Stimulated activated CD8-positive, alpha-beta memory T cell treated with anti-CD3 and anti-CD28 coated beads, Interleukin-4, amount 100 ng/mL, for 1 hour (primary cell): ENCODE measurements at places on chromosomes 1 and 21.

- DNase-seq = no peak
These were observed 29.7 kb downstream of the ADARB1 start for GRCh38 chr21:45103971-45104520.

DNA sequence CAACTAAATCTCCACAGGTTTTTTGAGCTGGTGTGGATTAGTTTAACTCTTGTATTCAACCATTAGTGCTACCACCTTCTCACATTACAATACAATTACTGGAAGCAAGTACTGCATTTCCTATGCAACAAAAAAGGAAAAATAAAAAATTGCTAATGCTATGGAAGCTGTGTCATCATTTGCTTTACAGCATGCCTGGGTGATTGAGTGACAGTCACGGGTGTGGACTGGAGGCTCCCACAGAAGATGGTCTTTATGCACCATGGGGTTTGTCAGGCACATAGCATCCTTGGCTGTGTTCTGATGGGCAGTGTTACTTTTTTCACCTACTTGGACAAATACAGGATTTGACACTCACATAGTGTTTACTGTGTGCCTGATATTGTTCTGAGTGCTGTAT is 262.3 kb downstream of the TM2D1 start:
- DNase-seq = no peak

DNA sequence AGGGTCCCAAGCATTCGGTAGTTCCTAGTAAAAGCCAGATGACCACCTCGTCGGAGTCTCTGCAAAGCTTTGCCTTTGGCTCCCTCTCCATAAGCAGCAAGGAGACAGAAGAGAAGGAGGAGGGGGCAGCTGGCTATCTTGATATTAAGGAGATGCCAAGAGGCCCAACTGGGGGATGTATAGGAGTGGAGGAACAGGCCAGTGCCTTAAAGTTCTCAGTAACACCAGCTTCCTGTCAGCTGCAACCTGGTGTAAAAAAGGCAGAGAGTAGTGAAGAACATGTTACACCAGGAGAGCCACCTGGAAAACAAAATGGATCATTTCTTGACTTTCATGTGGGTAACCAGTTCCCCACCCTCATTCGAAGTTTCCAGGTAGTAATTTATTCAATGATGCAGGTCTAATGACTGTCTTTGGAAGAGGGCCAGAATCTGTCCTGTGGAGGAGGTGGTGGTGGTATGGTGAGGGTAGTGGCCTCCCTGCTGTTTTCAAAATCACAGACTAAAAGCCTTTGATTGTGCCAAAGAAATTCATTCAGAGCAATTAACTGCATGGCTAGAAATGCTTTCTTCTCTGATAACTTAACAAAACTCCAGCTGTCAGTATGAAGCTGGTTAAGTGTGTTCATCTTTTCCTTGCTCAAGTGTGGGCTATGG is 27.3 kb downstream of the TMEM200B start:
- DNase-seq = no peak

DNA sequence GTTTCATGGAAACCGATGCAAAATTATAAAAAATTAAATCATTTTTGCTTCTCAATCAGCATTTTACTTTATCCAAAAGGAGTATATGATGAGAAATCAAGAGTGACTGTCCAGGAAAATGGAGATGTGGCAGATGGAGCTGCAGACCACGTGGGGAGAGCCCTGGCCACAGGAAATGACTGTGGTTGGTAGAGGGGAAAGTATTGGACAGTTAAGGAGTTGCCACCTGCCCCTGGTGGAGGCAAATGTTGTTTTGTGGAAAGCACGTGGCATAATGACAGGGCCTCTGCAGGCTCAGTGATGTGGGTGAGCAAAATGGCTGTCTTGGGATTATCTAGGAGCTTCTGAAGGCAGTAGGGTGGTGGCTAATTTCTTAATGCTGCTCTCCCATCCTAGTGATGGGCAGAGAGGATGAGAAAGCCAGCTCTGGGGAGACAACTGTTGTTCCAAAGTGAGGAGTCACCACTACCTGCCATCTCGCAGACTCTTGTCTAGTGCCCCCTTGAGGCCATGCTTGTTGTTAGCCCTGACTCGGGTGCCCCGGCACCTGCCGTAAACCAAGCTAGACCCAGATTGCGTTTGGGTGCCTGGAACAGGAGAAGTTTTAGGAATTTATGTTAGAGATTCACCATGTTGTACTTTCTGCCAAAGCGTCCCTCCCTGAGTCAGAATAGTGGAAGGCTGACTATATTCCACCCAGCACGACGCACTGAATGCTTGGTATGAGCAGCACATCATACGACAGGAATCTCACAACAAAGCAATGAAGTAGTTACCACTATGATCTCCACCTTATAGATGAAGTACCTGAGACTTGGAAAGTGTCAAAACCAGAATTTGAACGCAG is 144.0 kb downstream of the ROR1 start:
- no peak for DNase-seq

DNA sequence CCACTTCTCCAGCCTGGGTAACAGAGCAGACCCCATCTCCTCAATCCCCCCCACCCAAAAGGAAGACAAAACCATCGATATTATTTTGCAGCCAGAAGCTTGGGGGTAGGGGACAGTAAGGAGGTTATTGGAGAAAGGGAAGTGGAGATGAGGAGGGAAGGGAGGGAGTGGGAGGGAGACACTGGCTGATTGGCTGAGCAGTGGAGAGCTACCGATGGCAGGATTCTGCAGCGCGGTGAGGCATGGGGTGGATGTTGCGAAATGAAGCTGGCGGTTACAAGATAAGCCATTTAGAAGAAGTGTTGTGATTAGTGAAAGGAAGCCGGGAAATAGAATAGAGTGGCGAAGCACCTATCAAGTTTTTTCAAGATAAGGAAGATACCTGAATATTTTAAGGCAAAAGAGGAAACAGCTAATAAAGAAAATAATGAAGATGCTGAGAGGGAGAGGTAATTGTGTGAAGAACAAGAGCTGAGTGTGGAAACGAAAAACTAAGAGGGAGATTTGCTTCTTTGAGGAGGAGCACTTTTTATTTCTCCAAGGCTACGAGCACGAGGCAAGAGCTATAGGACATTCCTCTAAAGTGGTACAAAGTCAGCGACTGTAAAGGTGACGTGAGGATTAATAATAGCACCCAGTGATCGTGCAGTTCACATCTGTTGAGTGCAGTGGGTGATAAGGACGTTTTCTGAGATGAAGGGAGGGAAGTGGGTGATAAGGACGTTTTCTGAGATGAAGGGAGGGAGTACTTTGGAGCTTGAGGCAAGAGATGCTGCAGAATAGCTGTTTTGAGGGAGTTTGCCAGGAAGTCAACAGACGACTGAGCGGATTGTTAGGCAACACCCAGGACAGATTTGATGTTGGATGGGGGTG is 103.2 kb upstream of the KIF26B start:
- no peak for DNase-seq

DNA sequence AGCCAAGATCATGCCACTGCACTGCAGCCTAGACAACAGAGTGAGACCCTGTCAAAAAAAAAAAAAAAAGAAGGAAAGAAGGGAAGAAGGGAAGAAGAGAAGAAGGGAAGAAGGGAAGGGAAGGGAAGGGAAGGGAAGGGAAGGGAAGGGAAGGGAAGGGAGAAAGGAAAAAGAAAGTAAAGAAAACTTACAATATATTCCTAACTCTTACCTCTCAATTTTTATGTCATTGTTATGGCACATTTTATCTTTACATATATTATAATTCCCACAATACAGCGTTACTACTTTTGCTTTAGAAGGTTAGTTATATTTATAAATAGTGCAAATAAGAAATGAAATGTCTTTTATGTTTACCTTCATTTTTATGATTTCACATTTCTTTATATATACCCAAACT is 358.7 kb downstream of the HHIPL2 start:
- DNase-seq = no peak

GRCh38 chr1:158329733-158330132 is 1.6 kb downstream of the CD1B start:
- no peak for DNase-seq

GRCh38 chr1:35190784-35191183 is 2.2 kb downstream of the SFPQ start:
- DNase-seq = no peak

- no peak for DNase-seq
These were observed 60.5 kb downstream of the ERI3 start for GRCh38 chr1:44294588-44295007.

DNA sequence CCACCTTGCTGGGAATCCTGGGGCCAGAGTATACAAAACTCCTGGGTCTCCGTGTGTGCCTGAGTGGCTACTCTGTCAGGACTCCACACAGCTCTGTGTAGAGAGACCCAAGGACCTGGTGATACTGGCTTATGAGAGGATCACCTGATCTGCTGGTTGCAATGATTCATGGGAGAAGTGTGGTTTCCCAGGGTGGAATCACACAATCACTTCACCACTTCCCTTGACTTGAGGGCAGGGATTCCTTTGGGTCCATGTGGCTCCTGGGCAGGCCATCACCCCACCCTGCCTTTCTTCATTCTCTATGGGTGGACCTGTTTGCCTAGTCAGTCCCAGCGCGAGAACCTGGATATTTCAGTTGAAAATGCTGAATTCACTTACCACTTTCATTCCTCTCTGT is 13.3 kb downstream of the PRSS38 start:
- DNase-seq = no peak

DNA sequence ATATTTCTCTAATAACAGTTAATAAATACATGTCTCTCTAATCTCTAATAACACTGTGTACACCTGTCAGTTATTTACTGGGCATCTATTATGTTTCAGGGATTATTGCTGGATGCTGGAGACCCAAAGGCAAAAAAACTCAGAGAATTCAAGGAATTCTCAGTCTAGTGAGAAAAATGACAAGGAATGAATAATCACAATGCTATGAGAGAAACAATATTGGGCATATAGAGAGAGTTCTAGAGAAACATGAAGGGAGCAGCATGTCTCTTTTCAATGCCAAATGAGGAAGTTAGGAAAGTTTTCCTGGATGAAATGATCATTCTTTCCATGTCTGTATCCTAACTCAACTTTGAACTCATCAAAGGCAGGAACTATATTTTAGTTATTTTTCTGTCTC is 82.8 kb downstream of the TNFSF18 start:
- DNase-seq = no peak

- DNase-seq = no peak
These were observed 422.7 kb downstream of the SIPA1L2 start for GRCh38 chr1:232207073-232207866.

DNA sequence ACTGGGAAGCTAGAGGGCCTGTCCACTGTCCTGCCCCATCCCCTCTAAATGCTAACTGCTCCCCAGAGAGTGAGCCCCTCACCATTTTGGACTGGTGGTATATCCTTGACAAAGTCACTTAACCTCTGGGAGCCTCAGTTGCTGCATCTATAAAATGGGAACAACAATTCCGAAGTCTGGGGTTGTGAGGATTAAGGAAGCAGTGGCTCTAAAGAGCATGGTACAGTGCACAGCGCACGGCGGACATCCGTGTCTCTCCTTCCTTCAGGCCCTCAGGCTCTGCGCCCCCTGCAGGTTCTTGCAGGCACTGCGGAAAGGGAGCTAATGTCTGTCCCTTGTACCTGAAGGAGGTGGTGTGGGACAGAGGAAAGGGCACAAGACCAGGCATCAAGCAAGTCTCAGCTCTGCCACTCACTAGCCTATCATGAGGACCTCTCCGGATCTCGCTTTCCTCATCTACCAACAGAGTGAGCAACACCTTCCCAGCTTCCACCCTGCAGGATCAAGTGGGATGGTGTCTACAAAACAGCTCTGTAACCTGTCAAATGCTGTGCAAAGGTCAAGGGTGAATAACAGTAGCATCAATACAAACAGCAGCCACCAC is 20.1 kb downstream of the ECE1 start:
- DNase-seq = peak; percentile 63

- no peak for DNase-seq
These were observed 2.1 kb upstream of the GRHL3 start for GRCh38 chr1:24317081-24317480.

DNA sequence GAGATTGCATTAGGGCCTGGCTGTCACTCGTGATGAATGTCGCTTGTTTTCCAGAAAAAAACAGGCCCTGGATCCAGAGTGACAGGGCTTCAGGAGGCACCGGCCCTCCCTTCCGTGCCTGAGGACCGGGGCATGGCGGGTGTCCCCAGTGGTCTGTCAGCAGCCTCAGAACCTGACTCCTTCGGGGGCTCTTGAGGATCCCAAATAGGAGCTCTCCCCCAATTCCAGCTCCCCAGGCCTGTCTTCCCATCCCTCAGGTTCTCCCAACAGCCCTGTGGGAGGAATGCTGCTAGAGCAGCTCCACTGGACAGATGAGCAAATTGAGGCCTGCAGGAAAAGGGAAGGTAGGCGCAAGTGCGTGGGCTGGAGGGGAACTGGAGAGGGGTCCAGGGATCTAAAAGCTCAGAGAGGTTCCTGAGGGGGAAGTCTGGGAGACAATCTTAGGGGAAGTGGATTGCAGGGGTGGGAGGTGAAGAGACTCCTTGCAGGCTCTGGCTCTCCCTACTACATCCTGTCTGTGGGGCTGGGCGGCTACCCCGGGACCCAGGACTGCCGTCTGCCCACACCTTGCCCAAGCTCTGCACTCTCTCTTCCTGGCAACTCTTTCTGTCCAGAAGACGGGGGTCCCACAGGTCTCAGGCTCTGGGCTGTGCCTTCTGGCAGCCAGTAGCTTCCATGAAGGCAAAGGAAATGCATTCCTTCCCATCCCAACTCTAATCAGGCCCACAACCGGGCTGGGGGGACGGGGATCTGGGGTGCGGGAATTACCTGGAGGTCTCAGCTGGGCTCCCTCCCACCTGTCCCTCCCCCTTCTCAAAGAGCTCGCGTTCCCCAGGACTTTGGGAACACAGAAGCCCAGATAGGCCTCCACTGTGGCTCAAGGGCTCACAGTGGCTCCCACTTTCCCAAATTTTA is 105.7 kb upstream of the CASZ1 start:
- no peak for DNase-seq

DNA sequence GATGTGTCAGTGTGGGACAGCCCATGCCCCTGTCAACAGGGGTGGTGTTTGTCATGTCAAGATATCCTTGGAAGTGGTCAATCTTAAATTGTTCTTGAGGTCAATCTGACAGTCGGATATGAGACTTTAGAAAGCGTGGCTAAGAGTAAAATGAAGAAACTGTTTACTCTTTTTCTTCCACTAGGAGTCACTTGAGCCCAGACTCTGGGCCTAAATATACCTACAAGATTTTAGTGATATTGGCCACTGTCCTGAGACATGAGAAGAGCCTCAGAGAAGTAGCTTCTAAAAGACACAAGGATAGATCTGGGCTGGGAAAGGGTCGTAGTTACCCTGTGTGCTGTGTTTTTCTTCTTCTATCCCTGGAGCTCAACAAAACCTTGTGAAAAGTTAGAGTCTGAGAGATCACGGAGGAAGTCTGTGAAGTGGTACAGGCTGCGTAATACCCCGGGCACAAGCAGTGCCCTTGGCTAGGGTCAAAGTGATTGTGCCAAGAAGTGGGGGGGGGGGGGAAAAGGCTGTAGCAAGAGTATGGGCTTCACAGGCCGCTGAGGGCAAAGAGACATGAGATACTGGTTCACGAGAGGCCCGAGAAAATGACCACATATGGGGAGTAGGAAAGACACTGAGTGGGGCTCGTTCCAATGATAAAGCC is 355.2 kb upstream of the GREM2 start:
- DNase-seq = no peak
